ENCODE measurements at places on chromosomes 6 and 20.
A peak's percentile ranks its signal among the peaks of the same experiment; 100 is the strongest.

DNA sequence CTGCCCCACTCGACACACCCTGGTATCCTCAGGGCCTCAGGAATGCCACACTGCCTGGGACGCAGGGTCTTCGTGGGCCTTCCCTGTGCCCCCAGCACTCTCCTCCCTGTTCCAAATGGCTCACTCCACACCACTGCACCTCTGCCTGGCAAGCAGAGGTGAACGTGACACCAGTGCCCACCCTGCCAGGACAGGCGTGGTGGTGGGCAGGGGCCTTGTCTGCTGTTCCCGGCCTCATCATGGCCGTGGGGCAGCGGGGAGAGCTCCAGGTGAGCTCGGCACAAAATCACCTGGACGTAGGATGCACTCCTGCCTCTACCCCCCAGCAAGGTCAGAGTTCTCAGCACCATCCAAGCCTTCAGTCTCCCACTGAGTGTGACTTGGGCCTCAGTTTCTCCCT, 202.4 kb downstream of the SMOC2 start:
- no peak for DNase-seq

- DNase-seq, result no peak
Measured at GRCh38 chr6:155143578-155144106, 120.2 kb upstream of the CLDN20 start.

GRCh38 chr6:42454428-42454791, 2.7 kb upstream of the TRERF1 start:
- no peak for DNase-seq

- DNase-seq, result no peak
Measured at GRCh38 chr20:45832619-45833018, 980 bp upstream of the SNX21 start.

DNA sequence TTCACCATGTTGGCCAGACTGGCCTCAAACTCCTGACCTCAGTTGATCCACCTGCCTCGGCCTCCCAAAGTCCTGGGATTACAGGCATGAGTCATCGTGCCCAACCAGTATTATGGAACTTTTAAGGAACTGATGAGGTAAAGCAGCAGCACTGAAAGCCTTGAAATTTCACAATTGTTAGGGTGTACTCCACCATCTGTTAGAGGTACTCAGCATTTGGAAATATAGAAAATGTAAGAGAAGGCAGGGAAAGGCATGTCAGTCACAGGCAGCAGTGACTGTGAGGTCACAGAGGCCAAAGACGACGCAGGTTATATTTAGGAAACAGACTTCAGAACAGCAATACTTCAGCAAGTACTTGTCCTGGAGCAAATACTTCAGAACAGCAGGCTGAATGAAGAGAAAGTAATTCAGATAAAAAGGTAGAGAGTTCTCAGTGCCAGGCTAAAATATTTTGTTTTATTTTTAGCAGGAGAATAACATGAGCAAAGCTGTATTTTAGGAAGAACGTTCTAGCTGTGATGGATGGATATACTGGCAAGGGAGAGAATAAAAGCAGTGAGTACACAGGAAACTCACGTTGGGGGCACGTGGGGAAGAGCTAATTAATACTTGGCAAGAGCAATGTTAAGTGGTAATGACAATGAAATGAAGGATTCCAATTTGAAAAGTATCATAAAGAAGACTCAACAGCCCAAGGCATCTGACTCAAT, 67.2 kb downstream of the DTNBP1 start:
- peak; percentile 41 for DNase-seq

- DNase-seq, result peak; percentile 67
Measured at GRCh38 chr6:9540534-9541126, 874.2 kb downstream of the TFAP2A start.

GRCh38 chr6:156988276-156989158, 211.3 kb downstream of the ARID1B start:
- no peak for DNase-seq

GRCh38 chr20:3195590-3196237, 8.8 kb downstream of the DDRGK1 start:
- DNase-seq, result no peak

DNA sequence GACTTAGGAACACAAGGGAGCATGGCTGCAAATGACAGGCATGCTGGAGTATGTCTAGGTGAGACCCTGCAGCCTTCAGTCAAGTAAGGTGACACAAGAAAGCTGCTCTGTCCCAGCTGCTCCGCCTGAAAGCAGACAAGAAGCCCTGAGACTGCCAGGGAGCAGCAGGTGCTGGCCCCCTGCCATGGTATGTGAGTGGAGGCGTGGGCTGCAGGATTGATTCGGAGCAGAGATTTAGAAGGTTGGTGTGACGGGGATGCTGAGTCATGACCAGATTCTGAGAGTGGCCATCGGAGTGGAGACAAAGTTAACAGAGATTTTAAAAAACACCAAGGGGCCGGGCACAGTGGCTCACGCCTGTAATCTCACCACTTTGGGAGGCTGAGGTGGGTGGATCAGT, 17.8 kb downstream of the LRP11 start:
- DNase-seq, result peak; percentile 95

DNA sequence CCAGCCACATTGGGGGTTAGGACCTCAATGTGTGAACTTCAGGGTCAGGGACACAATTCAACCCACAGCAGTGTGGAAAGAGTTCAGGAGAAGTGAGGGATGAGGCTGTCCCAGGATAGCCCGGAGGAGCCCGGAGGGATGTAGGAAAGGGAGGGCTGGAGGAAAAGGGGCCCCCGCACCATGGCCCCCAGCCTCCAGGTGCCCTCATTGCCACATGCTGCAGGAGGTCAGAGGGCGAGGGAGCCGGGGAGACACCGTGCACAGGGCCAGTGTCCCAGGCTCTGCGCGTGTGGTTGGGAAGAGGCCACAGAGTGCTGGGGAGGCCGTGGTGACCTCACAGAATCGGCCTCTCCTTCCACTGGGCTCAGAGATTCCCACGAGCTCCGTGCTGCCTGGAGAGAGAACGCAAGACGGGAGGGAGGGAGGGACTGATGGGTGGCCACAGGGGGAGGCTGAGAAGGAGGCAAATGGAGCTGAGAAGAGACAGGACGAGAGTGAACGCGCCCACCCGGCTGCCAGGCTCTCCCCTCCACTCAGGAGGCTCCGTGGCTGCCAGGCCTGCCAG, 215.1 kb downstream of the DLL1 start:
- DNase-seq, result no peak

DNA sequence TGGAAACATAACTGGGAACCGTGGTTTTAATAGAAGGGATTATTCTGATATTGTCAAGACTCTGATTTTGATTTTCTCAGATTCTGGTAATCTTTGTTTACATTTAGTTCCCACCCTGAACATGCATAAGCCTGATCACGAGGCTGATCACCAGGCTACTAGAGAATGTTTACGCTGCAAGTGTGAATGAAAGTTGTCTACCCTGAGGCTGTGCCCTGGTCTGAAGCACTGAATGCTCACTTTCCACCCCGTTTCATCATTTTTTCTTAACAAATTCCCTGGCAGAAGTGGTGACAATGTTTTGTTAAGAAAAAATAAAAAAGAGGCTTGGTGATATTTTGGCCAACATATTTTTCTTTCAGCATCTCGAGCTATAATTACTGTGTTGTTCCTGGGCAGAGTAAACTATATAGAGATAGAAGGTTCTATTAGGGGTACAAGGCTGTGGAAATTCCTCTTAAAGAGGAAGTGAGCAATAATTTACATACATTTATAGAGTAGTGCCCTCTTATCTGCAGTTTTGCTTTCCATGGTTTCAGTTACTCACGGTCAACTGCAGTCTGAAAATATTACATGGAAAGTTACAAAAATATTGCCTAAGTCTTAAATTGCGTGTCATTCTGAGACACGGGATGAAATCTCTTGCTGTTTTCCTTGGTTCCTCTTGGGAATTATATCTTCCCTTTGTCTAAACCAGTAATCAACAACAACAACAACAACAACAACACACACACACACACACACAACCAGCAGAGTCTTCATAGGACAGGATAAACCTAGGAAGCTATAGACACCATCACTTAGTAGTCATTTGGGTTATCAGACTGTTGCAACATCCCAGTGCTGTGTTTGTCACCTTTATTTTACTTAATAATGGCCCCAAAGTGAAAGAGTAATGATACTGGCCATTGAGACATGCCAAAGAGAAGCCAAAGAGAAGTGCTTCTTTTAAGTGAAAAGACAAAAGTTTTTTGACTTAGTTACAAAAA, 566.6 kb upstream of the CITED2 start:
- peak; percentile 54 for DNase-seq

DNA sequence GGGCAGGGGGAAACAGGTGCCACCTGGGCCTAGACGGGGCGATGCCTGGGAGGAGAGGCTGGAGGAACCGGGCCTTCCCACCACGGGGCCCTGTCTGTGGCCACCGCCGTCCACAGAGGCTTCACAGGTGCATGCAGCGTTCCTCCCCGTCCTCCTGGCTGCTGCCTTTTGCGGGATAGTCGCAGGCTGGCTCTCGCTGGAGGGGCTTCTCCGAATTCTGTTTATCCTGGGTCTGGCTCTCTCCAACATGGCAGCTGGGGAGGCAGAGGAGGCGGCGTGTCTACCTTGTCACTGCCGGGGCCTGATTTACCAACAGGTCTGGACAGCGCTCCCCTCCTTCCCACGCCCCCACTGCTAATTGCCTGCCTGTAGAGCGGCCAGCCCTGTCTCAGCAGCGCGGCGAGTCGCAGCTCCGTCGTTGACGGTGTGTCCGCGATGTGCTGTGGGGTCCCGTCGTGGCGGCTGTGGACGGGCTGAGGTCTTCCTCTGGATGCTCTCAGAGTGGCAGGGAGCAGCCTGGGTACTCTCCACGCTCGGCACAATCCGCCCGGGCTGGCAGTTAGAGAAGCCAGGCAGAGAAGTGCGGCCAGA, 262.9 kb downstream of the TAF4 start:
- DNase-seq, result no peak

GRCh38 chr6:144737998-144738397, 452.9 kb downstream of the UTRN start:
- no peak for DNase-seq

GRCh38 chr6:254016-254415, 38.3 kb upstream of the DUSP22 start:
- no peak for DNase-seq

- peak; percentile 81 for DNase-seq
Measured at GRCh38 chr6:43096451-43097097, 20.5 kb downstream of the PTK7 start.

DNA sequence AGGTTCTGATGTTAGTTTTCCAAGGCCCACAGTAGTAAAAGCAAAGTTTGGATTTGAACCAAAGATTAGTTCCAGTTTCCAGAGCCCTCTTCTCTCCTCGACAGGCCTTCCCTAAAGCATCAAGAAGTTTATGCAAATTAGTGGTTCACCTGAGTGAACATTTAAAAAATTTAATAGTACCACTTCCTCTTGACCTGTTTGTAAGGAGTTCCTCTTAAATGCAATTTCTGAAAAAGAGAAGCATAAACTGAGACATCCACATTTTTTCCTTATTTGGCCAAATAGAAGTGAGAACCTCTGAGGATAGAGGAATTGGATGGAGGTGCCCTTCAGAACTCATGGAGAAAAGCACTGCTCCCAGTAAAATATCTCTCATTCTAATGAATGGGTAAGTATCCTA, 1.2 kb upstream of the DSE start:
- no peak for DNase-seq

- peak; percentile 91 for DNase-seq
Measured at GRCh38 chr6:1917626-1918371, 308.1 kb downstream of the FOXC1 start.

DNA sequence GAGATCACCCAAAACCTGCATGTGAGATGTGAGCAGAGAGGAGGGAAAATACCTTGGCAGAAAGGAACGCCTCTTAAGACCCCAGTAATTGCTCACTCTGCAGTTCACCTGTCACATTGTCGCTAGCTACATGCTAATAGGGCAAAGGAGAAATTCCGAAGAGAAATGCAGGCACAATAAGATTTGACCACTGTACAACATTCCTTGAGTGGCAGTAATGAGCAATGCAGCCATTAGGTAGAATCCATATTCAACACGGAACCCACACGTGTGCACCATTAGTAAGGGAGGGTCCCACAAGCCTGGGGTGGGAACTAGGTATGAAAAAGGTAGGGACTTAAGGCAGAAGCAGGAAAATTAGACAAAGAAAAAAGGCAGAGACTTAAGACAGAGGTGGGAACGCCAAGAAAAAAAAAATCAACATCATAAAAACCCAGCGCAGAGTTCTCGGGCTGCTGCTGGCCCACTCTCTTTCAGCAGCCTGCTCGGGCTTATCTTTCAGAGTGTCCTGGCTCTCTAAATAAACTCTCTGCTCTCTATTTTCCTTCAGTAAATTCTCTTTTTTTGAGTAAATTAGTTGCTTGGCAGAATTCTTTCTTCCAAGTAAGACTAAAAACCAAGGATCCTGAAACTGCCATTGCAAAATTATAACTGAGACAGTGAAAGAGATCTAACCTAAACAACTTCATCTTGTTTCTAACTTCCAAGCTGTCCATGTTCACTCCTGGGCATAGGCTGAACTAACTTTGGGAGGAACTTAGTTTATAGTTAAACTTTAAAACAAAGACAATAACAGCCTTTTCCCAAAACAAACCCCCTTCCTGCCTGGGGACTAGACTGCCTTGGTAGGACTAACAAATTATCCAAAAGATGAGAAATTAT, 116.5 kb downstream of the CD24 start:
- no peak for DNase-seq

DNA sequence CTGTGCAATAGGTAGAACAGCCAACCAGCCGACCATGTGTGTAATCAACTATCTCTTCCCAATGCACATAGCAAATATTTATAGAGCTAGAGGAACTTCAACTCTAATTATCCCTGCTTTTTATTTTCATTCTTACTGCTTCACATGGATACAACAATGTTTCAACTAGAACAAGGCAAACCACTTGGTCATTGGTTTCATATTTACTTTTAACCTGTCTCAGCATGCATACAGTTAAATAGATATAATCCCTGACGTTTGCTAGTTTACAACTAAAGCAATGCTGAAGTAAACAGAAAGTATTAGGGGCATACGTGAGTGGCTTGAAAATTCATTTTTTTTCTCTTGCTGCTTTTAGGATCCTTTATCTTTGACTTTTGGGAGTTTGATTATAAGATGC, 318.5 kb upstream of the MAP3K7 start:
- DNase-seq, result no peak

DNA sequence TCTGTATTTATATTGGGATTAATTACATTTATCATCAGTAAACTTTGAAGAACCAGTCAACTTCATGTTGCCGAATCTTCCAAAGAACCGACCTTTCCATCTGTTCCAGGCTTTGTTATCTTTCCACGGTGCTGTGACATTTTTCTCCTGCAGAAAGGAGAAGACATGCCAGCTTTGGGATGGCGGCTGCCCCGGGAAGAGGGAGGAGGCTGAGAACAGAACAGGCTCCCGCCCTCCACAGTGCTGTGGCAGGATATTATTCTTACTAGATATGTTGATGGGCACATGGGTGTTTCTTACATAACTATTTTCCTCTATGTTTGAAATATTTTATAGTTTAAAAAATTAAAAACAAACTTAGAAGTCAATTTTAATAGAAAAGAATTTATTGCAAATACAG, 44.9 kb downstream of the GINS1 start:
- DNase-seq, result no peak

Data from IMR-90 (cell line).